BE2C (cell line): ENCODE measurements at places on chromosomes 7 and 10.

- DNase-seq = no peak
These were observed 164.3 kb downstream of the BAMBI start for GRCh38 chr10:28841625-28842024.

- no peak for DNase-seq
These were observed 134.9 kb upstream of the RSU1 start for GRCh38 chr10:16952080-16952479.

DNA sequence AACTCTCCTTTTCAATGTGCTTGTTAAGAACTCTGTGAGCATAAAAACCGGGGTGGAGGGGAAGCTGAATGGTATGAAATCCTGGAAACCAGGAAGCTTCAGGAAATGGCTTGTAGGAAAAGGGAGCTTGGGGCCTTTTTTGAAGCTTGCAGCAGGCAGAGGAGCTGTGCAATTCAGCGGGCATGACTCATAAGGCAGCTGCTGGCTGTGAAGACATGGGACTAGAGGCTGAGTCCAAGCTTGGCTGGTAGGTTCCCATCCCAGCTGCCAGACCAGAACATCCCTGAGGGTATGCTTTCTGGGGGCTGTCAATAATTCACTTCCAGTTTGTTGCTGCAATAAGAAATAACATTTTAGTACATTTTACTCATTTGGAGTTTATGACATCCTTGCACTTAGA, 36.8 kb upstream of the CDC14C start:
- DNase-seq = no peak

DNA sequence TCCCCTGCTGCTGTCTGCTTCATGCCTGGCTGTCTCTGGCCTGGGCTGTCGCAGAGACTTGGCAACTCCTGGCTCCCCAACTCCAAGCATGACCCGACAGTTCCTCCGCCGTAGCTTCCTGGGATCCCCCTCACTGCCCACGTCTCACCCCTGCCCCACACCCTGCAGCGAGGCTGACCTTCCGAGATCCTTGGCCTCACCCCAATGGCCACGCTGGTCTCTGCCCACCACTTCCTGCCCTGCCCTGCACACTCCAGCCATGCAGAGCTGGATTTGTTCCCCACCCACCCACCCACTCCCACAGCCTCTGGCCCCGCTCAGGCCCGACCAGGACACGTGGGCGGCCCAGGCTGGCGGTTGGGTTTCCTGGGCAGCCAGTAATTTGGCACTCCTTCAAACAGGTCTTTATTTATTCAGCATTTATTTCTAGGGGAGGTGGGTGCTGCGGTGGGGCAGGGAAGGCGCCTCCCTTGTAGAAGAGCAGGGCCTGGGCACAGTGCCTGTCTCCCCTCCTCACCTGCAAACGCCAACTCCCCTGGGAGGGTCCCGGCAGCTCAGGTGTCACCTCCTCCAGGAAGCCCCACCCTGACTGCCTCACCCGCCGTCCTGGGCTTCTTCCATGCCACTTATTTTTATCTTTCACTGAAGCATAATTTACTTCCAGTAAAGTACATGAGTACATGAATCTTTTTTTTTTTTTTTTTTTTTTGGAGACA, 25.5 kb downstream of the GTF2IRD1 start:
- DNase-seq = no peak

DNA sequence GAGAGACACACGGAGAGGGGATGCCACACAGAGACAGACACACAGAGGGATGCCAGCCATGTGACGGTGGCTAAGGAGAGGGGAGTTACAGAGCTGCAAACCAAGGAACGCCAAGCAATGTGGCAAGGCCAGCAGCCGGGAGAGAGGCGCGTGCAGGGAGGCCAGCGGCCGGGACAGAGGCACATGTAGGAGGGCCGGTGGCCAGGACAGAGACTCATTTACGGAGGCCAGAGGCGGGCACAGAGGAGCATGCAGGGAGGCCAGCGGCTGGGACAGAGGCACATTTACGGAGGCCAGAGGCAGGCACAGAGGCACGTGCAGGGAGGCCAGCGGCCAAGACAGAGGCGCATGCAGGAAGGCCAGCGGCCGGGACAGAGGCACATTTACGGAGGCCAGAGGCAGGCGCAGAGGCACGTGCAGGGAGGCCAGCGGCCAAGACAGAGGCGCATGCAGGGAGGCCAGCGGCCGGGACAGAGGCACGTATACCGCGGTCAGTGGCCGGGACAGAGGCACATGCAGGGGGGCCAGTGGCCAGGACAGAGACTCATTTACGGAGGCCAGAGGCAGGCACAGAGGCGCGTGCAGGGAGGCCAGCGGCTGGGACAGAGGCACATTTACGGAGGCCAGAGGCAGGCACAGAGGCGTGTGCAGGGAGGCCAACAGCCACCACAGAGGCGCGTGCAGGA, 40.4 kb downstream of the INSIG1 start:
- no peak for DNase-seq

GRCh38 chr7:14292737-14293136, 303.3 kb upstream of the ETV1 start:
- DNase-seq = no peak

DNA sequence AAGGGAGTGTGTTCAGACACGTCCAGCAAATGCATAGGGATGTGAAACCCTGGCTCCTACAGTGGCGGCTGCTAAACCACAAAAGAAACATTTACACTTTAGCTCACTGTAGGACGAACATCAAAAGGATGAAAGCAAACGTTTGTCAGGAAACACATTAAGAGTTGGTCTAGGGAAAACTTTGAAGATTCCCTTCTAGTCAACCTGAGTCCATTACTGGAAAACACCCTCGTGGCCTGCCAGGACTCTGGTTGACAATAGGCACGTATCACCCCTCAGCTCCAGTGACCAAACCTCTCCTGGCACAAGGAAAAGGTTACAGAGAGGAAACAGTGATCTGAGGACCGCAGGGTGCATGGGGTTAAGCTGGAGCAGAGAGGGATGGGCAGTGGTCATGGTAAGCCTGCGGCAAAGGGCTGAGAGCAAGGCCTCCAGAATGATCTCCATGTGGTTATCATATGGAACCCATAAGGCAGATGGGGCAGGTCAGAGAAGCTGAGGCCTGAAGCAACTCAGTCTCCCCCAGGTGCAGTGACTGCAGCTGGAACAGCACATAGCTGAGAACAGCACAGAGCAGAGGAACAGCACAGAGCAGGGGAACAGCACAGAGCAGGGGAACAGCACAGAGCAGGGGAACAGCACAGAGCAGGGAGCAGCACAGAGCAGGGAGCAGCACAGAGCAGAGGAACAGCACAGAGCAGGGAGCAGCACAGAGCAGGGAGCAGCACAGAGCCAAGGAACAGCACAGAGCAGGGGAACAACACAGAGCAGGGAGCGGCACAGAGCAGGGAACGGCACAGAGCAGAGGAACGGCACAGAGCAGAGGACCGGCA, 49.9 kb downstream of the CHST15 start:
- no peak for DNase-seq

- DNase-seq = no peak
These were observed 137.8 kb downstream of the ZMYND11 start for GRCh38 chr10:273088-273487.

DNA sequence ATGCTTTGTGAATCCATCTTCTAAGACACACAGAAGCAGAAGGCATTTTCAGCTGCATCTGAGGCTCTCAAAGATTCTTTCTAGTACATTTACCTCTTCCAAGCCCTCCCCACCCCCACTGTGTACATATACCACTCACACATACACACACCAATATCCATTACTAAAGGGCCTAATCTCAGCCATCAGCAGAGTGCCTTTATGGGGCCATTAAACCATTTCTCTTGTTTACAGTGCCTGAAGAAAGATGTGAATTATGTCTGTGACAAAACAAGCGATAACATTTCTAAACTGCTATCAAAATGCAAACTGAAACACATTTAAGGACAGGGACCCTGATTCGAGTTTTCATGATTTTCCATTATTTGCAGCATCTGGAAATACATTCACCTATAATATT, 40.0 kb downstream of the ETV1 start:
- peak; percentile 83 for DNase-seq

DNA sequence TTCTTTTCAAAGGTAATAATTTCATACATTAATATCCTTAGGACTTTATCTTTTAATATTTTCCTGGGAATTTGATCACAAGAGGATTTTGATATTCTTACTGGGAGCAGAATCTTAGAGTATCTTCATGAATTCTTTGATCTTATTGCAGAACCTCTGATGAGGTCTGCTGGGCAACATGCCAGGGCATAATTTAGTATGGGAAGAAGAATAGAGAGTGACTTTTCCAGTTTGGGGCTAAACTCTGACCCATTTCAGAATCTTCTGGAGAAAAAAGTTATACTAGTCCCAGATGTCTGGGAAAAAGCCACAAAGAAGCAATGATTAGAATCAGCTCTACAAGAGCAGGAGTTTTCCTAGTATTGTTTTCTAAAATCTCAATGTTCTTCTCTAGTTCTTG, 28.0 kb upstream of the RSU1 start:
- no peak for DNase-seq

- DNase-seq = no peak
These were observed 93.2 kb downstream of the TWIST1 start for GRCh38 chr7:19024261-19024660.

GRCh38 chr7:90771281-90771680, 175.2 kb downstream of the CDK14 start:
- DNase-seq = no peak

GRCh38 chr10:123140164-123140982, 4.6 kb downstream of the HMX3 start:
- DNase-seq = no peak

- DNase-seq = no peak
These were observed 7.4 kb downstream of the NOD1 start for GRCh38 chr7:30471205-30471604.

- DNase-seq = peak; percentile 79
These were observed 6.9 kb upstream of the LDB3 start for GRCh38 chr10:86661161-86662025.

GRCh38 chr7:24945899-24946298, 34.1 kb downstream of the OSBPL3 start:
- DNase-seq = no peak

DNA sequence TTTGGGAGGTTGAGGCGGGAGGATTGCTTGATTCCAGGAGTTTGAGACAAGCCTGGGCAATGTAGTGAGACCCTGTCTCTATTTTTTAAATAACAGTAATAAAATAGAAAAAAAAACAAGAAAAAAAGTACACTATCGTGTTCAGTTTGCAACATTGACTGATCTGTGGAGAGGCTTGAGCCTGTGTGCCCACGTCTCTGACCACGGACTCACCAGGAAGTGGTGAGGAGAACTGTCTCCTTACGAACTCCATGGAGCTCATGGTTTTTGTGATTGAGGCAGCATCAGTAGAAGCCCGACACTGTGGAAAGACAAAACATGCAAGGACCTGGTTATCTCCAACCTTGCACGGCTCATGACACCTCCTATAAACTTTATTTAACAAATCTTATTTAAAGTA, 23.9 kb upstream of the DNAJB6 start:
- DNase-seq = no peak

GRCh38 chr10:62297857-62298256, 29.2 kb upstream of the RTKN2 start:
- no peak for DNase-seq

- no peak for DNase-seq
These were observed 77.7 kb downstream of the OTUD1 start for GRCh38 chr10:23516530-23516929.

DNA sequence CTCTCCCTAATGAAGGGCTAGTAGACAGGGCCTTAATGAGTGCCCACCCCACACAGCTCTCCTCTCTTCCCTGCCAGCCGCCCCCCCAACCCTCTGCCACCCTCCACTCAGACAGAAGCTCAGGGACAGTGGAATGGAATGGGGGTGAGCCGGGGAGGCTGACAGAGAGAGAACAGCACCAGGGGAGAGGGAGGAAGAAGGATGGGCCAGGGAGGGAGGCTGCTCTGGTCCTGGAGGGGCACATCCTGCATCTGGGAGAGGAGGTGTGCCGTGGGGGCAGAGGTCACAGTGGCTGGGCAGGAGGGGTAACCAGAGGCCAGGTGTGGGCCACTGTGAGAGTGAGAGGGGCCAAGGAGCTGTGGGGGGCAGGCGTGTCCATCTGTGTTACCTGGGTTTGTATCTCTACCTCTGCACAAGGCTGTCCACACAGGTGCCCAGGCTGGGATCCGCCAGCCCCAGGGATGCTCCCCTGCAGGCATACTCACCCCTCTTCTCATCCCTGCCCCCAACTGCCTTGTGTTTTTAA, 2.4 kb downstream of the NYAP1 start:
- no peak for DNase-seq

GRCh38 chr7:1812509-1813393, 142.7 kb downstream of the ELFN1 start:
- DNase-seq = peak; percentile 92

GRCh38 chr10:28020993-28021982, 22.4 kb upstream of the ODAD2 start:
- DNase-seq = no peak

DNA sequence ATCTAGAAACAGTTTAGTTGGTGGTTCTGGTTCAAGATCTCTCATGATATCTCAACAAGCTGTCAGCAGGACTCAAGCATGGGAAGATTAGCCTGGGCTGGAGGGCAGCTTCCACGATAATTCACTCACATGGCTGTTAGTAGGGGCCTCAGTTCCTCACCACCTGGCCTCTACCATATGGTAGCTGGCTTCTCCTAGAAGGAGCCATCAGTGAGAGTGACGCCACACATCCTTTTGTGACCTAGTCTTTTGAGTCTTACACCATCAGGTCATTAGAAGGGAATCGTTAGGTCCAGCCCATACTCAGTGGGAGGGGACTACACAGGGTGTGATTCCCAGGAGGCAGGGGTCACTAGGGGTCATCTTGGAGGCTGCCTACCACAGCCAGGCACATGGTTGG, 239.3 kb upstream of the PLPP4 start:
- DNase-seq = no peak

DNA sequence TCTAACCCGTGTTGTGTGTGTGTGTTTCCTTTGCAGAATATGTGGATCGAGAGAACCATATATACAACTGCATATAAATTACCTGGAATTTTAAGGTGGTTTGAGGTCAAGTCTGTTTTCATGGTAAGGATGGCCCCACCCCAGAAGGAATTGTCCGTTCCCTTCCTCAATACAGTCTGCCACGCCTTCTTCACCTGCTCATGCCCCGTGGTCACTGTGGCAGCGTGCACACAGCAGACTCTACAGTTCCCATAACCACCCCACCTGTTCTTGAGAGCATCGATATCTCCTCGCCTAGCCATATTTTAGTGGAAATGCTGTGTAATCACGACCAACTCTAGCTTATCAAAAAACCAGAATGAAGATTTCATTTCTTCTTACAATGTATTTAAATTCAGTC, 134.0 kb upstream of the NPS start:
- DNase-seq = no peak
